Activated CD8-positive, alpha-beta memory T cell treated with anti-CD3 and anti-CD28 coated beads for 4 hours (primary cell): ENCODE measurements at places on chromosomes 7 and 10.

GRCh38 chr7:47326220-47326619, 255.7 kb downstream of the TNS3 start:
- no peak for DNase-seq

- no peak for DNase-seq
These were observed 534.3 kb downstream of the GRM8 start for GRCh38 chr7:126718419-126718818.

GRCh38 chr10:119409906-119410305, 132.6 kb downstream of the RGS10 start:
- no peak for DNase-seq

DNA sequence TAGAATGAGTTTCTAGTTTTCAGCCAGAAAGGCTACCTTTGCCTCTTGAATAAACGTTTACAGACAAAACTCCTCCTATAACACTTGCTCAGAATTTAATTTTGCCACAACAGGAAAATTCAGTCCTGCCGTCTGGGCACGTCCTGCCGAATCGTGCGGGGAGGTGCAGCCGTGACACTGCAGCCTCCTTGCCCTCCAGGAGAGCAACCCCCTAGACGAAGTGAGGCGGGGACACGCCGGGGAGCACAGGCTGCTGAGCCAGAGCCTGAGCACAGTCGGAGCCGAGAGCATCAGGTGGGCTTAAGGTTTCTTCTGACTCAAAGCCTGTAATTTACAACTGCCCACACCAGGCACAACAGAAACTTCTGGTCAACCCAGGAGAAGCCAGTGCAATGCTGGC, 102.3 kb downstream of the DYNC2I1 start:
- no peak for DNase-seq
